HCEC 1CT (cell line): ENCODE measurements at places on chromosomes 12 and 14.

- no peak for DNase-seq
These were observed 974 bp downstream of the BTBD7 start for GRCh38 chr14:93331728-93332396.

GRCh38 chr12:113390064-113391043 lies 13.3 kb downstream of the SDS start:
- DNase-seq = no peak

DNA sequence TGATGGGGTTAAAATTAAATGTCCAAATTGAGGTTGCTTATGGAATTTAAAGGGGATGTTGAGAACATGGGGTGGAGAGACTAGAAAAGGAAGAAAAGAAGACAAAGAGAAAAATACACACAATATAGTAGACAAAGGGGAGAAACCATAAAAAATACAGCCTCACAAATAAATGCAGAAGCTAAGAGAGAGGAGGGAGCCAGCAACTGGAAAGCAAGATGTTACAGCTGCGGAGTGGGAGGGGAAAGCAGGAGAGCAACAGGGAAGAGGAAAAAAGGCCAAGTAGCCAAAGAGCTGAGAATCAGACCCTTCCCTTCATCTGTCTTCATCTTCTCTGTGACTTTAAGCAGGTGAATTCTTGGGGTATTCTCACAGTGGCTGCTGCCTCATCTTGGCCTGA lies 39.7 kb upstream of the SMUG1 start:
- DNase-seq = no peak

GRCh38 chr12:57270966-57271470 lies 20.0 kb upstream of the STAC3 start:
- DNase-seq = no peak

DNA sequence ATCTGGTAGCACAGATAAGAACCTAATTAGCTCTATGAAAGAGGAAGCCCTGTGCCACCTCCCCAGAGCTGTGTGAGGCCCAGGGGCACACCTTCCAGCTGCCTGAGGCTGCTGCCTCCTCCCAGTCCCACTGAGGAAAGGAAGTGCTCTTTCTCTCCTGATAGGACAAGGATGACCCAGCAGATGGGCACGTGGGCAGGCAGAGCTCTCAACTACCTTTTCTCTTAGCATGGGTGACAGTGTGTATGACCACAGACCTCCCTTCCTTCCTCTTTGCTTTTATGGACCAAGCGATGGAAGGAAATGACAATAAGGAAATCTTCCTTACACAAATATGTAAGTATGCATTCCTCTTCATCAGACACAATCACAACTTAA lies 127.6 kb upstream of the AMIGO2 start:
- DNase-seq = no peak
